ENCODE measurements at places on chromosomes 12 and 14. TPM values are rescaled to one million over a fixed set of nuclear protein-coding genes. Genes with fewer than 3 reads are reported as not detected.

DNA sequence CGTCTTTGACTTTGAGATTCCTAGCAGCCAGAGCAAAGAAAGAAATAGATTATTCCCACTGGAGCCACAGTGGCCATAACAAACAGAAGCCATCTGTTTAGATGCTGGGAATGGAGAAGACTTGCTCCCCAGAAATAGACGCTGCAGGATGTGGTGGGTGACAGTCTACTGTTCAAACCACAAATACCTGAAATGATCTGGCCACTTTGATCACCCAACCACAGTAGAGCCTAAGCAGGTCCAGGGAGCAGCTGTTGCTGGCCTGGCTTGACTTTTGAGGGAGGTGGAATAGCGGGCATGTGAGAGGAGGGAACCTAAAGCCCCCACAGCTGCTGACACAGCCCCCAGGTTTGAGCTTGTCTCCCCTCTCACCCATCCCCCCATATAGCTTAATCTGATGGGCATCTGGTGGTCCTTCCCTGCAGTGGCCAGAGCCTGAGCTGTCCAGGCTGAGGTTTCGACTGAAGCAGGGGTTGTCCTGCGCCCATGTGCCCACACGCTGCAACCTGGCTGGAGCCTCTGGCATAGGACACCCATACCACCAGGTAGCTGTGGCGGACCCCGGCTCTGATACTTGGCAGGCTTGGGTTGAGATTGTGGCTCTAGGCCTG is 38.7 kb downstream of the SH2B3 start:
- no peak for ATAC-seq

Gene PLBD1
- total RNA-seq: 56.5 TPM

- no peak for ATAC-seq
Measured at GRCh38 chr14:53757732-53758131, 198.9 kb downstream of the BMP4 start.

Gene ADGRD1
- 2.5 TPM for total RNA-seq

All from esophagus mucosa (tissue), 1 donor.